ENCODE measurements at places on chromosomes 6 and 20.

DNA sequence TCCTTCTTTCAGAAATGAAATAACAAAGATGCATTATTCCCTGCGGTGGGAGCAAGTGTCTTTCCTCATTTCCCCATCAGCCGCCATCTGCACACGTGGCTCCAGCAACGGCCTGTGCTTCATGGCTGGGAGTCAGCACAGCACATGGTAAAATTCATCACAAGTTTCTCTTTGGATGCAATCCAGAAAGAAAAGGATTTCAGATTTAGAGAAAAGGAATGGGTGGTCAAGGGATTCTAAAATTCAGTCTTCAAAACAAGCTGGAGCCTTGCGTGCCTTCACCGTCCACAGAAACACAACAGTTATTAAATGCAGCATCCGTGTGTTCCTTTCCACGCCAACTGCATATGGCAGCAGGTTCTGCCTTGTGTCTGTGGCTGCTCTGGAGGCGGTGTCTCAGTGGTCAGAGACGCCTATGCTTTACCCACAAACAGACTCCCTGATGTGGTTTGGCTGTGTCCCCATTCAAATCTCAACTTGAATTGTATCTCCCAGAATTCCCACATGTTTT is 107.6 kb downstream of the THBS2 start:
- no peak for DNase-seq

DNA sequence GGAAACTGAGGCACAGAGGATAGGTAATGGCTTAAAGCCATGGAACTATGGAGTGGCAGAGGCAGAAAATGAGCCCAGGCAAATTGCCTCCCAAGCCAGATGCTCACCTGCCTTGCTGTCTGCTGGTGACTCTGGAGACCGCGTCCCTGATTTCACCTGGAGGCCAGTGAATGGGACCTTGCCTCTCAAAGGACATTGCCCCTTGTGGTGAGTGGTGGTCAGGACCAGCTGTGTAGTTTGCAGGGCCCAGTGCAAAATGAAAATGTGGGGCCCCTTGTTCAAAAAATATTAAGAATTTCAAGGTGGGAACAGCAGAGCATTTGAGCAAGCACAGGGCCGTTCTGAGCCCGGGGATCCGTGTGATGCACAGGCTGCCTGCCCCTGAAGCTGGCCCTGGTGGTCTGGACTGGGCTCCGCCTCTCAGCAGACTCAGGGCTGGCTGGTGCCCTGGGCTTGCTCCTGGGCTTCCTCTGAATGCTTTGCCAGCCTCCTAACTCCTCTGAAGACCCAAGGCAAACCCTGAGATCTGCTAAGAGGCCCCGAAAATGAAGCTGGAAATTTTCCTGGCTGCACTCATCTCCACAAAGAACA is 19.8 kb upstream of the KCNG1 start:
- DNase-seq: no peak

DNA sequence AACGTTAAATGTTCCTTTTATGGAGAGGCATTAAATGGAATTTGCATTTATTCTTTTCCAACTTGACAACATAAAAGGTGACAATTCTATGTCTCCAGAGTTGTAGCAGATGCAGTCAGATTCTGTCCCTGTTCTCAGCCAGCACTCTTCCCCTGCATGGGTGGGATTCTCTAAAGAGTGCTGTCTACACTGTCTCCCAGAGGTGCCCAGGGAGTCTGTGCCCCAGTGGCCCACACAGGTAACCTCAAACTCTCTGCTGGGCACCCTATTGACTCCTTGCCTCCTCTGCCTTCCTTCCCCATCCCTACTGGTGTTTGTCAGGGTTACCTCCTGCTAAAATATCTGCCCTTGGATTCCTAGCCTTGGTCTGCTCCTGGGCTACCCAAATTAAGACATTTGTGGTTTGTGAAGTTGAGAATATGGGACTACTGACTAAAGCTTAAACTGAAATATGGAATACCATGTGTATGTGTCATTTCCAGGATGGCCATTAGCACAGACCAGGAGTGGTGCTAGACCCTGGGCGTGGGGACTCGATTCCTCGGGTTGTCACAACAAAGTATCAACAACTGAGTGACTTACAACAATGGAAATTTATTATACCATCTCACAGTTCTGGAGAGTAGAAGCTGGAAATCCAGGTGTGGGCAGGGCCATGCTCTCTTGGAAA is 284.7 kb downstream of the CDH26 start:
- no peak for DNase-seq

- no peak for DNase-seq
These were observed 36.6 kb downstream of the EZR start for GRCh38 chr6:158782432-158783166.

- no peak for DNase-seq
These were observed 143.1 kb upstream of the ARID1B start for GRCh38 chr6:156634048-156634447.

GRCh38 chr6:48641544-48641943 is 530.5 kb upstream of the PTCHD4 start:
- no peak for DNase-seq

- peak; percentile 37 for DNase-seq
These were observed 7.2 kb upstream of the ABHD12 start for GRCh38 chr20:25397821-25398220.

- DNase-seq: no peak
These were observed 203.9 kb downstream of the ASCC3 start for GRCh38 chr6:100677240-100677639.

DNA sequence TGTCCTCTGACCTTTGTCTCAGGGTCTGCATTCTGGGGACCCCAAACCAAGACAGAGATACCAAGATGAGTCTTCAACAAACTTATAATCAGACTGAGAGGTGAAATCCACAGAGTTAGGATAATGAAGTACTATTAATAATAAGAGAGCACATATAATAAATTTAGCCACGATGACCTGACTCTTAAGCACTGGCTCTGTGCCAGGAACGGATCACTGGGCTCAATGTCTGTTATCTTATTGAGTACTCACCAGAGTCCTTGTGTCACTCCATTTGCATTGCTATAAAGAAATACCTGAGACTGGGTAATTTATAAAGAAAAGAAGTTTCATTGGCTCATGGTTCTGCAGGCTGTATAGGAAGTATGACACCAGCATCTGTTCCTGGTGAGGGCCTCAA is 18.9 kb upstream of the ITPR3 start:
- DNase-seq: no peak

DNA sequence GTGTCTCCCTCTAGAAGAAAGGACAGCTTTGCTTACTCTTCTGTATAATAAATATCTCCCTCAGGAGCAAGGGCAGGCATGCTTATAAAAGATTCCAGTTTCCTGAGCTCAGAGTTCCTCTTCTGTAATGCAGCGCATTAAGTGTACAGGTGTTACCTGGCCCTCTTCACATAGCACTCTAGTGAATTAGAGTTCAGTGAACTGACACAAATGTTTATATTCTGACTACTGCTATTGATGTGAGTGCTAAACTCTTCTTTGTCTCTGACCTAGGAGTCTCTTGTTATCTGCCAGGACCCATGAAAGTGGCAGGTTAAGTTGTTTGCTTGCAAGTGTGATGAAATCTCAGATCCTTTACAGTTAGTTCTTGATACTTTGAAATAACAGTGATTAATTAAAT is 33.5 kb downstream of the CYB5R4 start:
- DNase-seq: no peak

Measured in NCI-H526 (cell line).